ENCODE measurements at places on chromosomes 7 and 10. TPM values are rescaled to one million over a fixed set of nuclear protein-coding genes. Genes with fewer than 3 reads are reported as not detected.

DNA sequence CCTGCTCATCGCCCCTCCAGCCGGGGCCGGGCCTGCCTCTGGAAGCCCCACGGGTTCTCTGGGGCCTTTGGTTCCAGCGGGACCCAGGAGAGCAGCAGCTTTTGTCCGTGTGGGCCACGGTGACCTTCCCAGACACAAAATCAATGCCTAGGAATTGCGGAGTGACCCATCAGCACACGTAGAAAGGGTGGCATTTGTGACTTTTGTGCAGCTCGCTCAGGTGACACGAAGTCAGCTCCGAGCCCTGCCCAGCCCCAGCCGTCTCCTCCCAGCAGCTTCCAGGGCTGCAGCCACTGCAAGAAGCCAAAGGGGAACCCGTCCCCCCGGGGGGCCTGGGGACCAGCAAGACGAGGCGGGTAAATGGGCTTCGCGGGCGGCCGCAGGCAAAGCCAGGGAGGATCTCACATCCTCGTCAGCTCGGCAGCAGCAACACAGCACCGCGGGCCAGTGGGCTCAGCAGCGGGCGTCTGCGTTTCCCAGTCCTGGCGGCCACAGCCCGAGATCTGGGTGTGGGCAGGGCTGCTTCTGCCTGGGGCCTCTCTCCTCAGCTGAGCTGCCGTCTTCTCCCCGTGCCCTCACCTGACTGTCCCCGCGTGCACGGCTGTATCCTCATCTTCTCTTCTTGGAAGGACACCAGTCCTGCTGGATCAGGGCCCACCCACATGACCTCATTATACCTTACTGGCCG lies 88.5 kb downstream of the PAXIP1 start:
- no peak overlapping the region for H3K27ac ChIP-seq
- DNase-seq: no peak
- no peak overlapping the region for H3K4me3 ChIP-seq
- H3K27me3 ChIP-seq: 0 out of 2 replicates have a peak, but pooled peaks cover 3% of the 10 kb centered on the region
- H3K4me1 ChIP-seq: no peaks in the 10 kb centered on the region

DNA sequence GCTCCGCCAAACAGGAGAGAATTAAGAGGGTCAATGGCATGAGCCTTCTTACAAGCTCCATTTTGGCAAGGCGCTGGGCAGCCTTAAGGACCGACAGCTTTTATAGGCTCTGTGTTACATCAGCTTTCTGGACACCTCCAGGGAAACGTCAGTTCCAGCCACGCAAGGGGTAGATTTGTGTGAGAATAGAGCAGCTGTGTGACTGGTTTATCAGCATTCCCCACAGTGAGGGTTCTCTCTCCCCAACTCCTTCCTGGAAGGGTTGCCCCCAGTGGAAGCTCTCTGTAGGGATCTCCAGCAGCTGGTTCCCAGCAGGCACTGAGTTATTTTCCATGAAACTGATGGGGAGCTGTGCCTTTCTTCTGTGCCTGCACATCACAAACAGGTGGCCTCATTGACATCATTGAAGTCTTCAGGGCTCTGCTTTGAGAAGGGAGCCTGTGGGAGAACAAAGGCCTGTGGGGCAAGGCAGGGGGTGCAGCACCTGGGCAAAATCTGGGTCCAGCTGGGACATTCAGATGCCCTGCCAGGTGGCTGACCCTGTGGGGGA lies at the start of gene CUZD1:
Gene CUZD1, minus strand, starts transcription at position 75 of the 550 bp plus-strand sequence. Its CDS starts 14 bp downstream, at position 61.
- no peaks in the 10 kb centered on the region for H3K36me3 ChIP-seq
- H3K4me1 ChIP-seq: peaks cover 4% of the 10 kb centered on the region
- no peaks in the 10 kb centered on the region for H3K27me3 ChIP-seq
- H3K27ac ChIP-seq: no peak within 1 kb of the TSS
- no peak for DNase-seq

GRCh38 chr10:124001391-124002148 lies 91.8 kb downstream of the CHST15 start:
- no peak for DNase-seq
- H3K4me3 ChIP-seq: no peak overlapping the region
- no peaks in the 10 kb centered on the region for H3K27me3 ChIP-seq
- H3K4me1 ChIP-seq: no peaks in the 10 kb centered on the region
- H3K36me3 ChIP-seq: no peaks in the 10 kb centered on the region

DNA sequence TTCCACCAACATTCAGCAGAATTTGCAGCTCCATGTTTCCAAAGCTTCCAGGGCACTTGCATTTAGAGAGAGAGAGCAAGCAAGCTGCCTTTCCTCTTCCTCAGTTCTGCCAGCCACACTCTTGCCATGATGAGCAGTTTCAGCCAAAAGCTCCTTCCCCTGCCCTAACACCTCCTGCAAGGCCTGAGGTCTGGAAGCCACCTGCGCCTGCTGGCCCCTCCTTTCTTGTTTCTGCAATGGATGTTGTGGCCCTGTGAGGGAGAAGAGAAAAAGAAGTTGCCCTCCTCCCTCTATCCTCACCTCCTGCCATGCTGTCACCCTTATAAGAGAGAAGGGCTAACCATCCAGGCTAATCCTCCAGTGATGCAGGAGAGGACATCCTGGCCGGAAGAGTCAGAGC lies 48.7 kb downstream of the IKZF1 start:
- no peak for DNase-seq
- no peak overlapping the region for H3K27ac ChIP-seq
- H3K27me3 ChIP-seq: no peaks in the 10 kb centered on the region

GRCh38 chr10:3455385-3456334 lies 283.1 kb upstream of the PITRM1 start:
- no peak for DNase-seq
- no peaks in the 10 kb centered on the region for H3K36me3 ChIP-seq
- H3K4me1 ChIP-seq: peaks cover 13% of the 10 kb centered on the region
- H3K4me3 ChIP-seq: no peak overlapping the region

ZP3 gene
- 23.4 TPM for total RNA-seq

GRCh38 chr10:127257395-127257794 lies 61.0 kb upstream of the INSYN2A start:
- H3K27ac ChIP-seq: no peak overlapping the region
- H3K27me3 ChIP-seq: no peaks in the 10 kb centered on the region
- DNase-seq: no peak
- no peak overlapping the region for H3K4me3 ChIP-seq

HEPACAM2 gene
- total RNA-seq: not detected

GRCh38 chr7:113768387-113768786 lies 150.4 kb downstream of the PPP1R3A start:
- no peak for DNase-seq
- H3K27me3 ChIP-seq: no peaks in the 10 kb centered on the region
- H3K4me1 ChIP-seq: no peaks in the 10 kb centered on the region
- no peaks in the 10 kb centered on the region for H3K36me3 ChIP-seq
- no peak overlapping the region for H3K4me3 ChIP-seq

DNA sequence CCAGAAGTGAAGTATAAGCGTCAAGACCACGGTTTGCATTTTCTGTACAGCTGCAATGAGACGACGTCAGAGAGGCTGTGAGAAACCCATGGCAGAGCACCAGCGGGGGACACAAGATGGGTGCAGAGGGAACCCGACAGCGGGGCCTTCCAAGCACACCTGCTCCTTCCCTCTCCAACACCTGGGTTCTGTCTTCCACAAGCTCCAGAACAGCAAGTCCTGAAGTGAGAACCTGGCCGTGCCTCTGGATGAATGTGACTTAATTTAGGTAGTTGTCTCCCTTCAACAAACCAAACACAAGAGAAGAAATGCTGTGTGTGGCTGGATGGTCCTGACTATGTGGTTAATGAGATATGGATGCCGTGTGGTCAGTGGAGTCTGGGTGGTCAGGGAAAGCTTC lies 76.1 kb downstream of the ADAM12 start:
- H3K27me3 ChIP-seq: peaks cover 67% of the 10 kb centered on the region
- H3K27ac ChIP-seq: no peak overlapping the region
- no peaks in the 10 kb centered on the region for H3K36me3 ChIP-seq
- no peaks in the 10 kb centered on the region for H3K4me1 ChIP-seq
- no peak overlapping the region for H3K4me3 ChIP-seq

DTX2 gene
- total RNA-seq: 37.4 TPM

SAMD9L gene
- total RNA-seq: 0.15 TPM

DNA sequence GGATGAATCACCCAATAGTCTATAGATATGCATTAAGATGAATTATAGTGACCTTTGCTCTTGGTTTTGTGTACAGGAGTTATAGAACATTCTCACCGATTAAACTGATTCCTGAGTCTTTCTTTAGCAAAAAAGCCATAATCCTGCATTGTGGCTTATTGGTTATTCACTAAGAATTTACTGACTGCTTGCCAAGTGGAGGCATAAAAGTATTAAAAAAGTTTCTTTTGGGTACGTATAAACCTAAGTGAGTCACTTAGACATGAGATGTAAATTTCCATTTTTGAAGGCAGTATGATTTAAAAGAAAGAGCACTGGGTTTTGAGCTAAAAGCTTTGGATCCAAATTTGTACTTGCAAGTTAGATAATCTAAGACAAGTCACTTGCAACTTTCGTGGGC lies 100.7 kb downstream of the CDK6 start:
- no peaks in the 10 kb centered on the region for H3K36me3 ChIP-seq
- H3K4me1 ChIP-seq: peaks cover 13% of the 10 kb centered on the region
- no peak overlapping the region for H3K4me3 ChIP-seq
- H3K27ac ChIP-seq: no peak overlapping the region
- no peak for DNase-seq

PLA2G12B gene
- not detected for total RNA-seq

DNA sequence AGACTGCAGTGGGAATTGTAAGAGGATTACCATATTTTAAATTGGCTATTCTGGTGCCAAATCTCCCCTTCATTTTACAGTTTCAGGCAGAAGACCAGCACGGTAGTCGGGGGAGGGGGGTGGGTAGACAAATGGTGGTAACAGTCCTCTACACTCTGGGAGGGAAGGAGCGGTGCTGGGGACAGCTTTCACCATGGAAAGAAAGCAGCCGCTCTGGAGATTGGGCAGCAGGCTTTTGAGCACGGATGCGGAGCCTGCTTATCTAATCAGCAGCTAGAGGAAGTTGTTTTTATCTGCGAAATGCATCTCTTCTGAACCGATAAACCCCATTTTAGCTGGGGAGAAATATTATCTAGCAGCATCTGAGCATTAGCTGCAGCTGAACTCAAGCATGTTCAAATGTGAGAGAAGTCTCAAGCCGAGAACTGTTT lies 28.7 kb downstream of the IKZF1 start:
- H3K4me1 ChIP-seq: no peaks in the 10 kb centered on the region
- no peak overlapping the region for H3K4me3 ChIP-seq
- no peaks in the 10 kb centered on the region for H3K27me3 ChIP-seq
- no peak for DNase-seq
- H3K36me3 ChIP-seq: no peaks in the 10 kb centered on the region

FRMD4A gene
- total RNA-seq: 0.20 TPM

FAM25G gene
- total RNA-seq: not detected

- DNase-seq: no peak
- H3K27ac ChIP-seq: no peak overlapping the region
- H3K27me3 ChIP-seq: no peaks in the 10 kb centered on the region
- H3K4me1 ChIP-seq: no peaks in the 10 kb centered on the region
These were observed 168.7 kb downstream of the LRRC4 start for GRCh38 chr7:127862525-127862924.

C10orf105 gene
- total RNA-seq: not detected

- no peak overlapping the region for H3K4me3 ChIP-seq
- no peaks in the 10 kb centered on the region for H3K36me3 ChIP-seq
- no peaks in the 10 kb centered on the region for H3K4me1 ChIP-seq
- no peak overlapping the region for H3K27ac ChIP-seq
- H3K27me3 ChIP-seq: no peaks in the 10 kb centered on the region
These were observed 36.0 kb downstream of the KIAA1549 start for GRCh38 chr7:138945154-138945553.

AZGP1 gene
- 1.1 TPM for total RNA-seq

DNA sequence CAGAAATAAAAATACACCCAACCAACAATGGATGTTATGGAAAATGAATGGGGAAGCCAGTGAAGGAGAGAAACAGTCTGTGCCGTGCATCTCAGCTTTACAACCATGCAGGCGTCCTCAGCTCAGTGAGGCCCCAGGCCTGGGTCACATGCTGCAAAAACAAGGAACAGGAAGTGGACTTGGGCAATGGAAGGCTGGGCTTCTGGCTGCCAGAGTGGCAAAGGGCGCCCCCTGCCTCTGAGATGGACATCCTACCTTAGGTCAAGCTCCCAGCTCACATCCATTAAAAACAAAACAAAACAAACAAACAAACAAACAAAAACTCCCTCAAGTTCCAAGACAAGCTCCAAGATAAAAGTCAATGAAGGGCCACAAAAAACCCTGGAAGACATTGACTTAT lies 54.7 kb upstream of the AFAP1L2 start:
- no peak overlapping the region for H3K27ac ChIP-seq
- no peaks in the 10 kb centered on the region for H3K27me3 ChIP-seq
- H3K36me3 ChIP-seq: peaks cover 3% of the 10 kb centered on the region
- H3K4me1 ChIP-seq: no peaks in the 10 kb centered on the region
- peak; percentile 33 for DNase-seq

Measured in HCT116 (cell line).